ENCODE measurements at places on chromosomes 1 and 21. TPM values are rescaled to one million over a fixed set of nuclear protein-coding genes. Genes with fewer than 3 reads are reported as not detected.

The PRAMEF27 gene
- total RNA-seq: not detected

The CTTNBP2NL gene
- 12.9 TPM for total RNA-seq

The SPRR5 gene
- total RNA-seq: not detected

The PPM1J gene
- 2.5 TPM for total RNA-seq
